Left ventricle myocardium inferior (tissue), 1 donor: ENCODE measurements at places on chromosomes 13 and 19. TPM values are rescaled to one million over a fixed set of nuclear protein-coding genes. Genes with fewer than 3 reads are reported as not detected.
A peak's percentile ranks its signal among the peaks of the same experiment; 100 is the strongest.

DNA sequence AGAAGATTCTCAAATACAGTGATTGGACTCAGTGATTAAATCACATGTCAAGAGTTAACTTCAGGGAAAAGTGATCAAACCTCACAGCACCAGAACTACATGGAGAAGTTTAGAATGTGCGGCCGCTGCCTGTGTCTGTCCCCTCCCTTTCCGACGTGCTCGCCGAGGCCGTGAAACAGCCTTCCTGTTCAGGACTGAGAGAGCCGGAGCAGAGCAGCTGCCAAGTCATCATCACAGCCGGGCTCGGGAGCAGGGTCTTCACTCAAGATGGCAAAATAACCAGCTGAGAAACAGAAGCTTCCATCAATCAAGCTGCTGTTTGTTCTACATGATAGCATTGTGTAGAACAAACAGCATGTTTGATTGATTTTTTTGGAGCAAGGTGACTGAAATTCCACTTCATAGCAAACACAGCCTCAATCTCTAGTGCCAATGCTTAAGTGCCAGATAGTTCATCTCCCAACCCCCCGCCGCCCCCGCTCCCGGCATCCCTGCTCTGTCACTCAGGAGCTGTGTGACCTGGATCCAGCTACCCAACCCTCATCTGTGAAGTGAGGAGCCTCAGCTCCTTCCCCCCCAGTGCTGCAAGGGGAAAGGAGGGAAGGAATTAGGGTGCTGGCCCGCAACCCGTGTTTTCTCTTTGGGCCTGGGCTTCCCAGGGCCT is 70.6 kb downstream of the HSPH1 start:
- no peaks in the 10 kb centered on the region for H3K36me3 ChIP-seq
- DNase-seq, result no peak
- H3K4me3 ChIP-seq, result no peak overlapping the region

GRCh38 chr13:25143706-25144105 is 28.4 kb downstream of the AMER2 start:
- H3K27me3 ChIP-seq, result peaks cover 48% of the 10 kb centered on the region
- H3K36me3 ChIP-seq, result no peaks in the 10 kb centered on the region
- no peak overlapping the region for H3K4me3 ChIP-seq
- H3K4me1 ChIP-seq, result no peaks in the 10 kb centered on the region
- no peak for DNase-seq
- H3K27ac ChIP-seq, result no peak overlapping the region

DNA sequence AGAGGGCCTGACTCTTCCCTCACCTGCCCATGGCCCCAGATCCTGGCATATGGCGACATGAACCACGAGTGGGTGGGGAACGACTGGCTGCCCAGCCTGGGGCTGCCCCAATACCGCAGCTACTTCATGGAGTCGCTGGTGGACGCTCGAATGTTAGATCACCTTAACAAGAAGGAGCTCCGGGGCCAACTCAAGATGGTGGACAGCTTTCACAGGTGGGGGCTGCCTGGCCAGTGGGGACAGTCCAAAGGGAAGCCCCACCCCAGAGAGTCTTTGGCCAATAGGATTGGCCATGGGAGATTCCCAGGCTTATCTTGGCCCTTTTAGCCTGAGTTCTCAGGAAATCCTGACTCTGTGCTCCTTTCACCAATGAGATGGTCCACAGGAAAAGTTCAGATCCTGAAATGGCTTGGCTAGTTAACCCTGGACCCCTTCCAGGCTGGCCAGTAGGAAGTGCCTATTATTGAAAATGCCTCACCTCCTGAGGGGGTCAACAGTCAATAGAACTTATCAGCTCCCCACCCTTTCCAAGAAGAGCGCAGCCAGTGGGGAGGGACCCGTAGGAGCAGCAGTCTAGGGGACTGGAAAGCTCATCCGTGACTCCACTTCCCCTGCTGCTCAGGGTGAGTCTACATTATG is 7.0 kb downstream of the HRC start:
- H3K4me1 ChIP-seq, result peaks cover 73% of the 10 kb centered on the region
- DNase-seq, result no peak
- H3K27me3 ChIP-seq, result no peaks in the 10 kb centered on the region
- no peaks in the 10 kb centered on the region for H3K36me3 ChIP-seq

- no peak for DNase-seq
- H3K27me3 ChIP-seq, result no peaks in the 10 kb centered on the region
- H3K4me1 ChIP-seq, result no peaks in the 10 kb centered on the region
- H3K4me3 ChIP-seq, result no peak overlapping the region
- no peak overlapping the region for H3K27ac ChIP-seq
Observed at GRCh38 chr13:22262001-22262885, 591.4 kb downstream of the FGF9 start.

DNA sequence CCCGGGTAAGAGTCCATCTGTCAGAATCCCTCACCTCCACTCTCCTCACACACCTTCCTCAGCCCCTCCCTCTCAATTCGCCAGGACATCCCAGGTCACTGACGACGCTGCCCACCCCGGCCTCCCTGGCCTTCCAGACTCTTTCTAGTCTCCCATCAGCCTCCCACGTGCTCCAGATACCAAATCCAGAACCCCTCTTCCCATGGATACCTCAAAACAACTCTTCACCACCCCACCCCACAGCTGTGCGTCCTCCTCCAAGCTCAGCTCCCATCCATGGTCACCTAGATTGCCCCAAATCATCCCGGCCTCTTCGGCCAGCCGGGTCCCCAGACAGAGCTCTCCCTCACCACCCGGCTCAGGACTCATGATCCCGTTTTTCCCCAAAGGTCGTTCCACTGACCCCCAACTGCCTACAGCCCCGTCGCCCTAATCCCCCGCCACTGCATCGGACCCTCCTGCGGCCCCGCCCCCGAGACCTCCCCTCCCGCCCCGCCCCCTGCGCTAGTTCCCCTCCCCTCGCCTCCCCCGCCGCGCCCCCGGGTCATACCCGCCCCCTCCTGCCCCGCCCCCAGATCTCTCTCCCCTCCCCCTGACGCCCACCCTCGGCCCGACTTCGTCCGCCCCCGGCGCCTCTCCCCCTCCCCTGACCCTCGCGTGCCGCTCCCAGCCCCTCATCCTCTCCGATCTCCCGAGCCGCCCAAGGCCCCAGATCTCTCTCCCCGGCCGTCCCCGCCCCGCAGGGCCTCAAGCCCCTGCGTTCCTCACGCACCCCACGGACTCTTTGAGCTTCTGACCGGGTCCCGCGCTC is 546 bp downstream of the UBXN6 start:
- peak overlapping the region; percentile 93 for H3K27ac ChIP-seq
- peak; percentile 51 for DNase-seq
- H3K4me1 ChIP-seq, result peaks cover 43% of the 10 kb centered on the region

DNA sequence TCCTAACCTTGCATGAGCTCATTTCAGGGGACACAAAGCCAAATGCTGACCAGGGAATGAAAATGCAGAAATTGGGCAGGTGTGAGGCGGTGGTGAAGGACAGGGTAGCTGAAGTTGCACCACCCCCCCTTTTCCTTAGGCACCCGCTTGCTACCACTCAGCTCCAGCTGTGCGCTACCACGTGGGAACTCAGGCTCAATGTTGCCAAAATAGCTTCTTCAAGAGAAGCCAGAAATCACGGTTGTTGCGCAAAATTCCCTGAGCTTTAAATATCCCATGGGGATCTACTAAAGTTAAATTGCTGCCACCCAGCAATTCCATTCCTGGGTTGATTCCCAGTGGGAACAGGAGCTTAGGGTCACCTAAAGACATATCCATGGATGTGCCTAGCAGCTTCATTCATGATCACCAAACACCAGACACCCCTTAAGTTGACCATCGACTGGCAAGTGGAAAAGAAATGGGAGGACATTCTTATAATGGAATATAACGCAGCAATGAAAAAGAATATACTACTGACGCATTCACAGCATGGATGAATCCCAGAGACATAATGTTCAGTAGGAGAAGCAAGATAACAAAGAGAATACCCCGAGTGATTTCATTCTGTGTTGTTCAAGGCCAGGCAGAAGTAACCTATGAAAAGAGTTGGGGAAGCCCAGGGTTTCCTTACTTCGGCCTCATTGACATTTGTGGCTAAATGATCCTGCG is 12.8 kb upstream of the ADGRL1 start:
- H3K36me3 ChIP-seq, result no peaks in the 10 kb centered on the region
- peaks cover 6% of the 10 kb centered on the region for H3K4me1 ChIP-seq
- no peak overlapping the region for H3K27ac ChIP-seq

DNA sequence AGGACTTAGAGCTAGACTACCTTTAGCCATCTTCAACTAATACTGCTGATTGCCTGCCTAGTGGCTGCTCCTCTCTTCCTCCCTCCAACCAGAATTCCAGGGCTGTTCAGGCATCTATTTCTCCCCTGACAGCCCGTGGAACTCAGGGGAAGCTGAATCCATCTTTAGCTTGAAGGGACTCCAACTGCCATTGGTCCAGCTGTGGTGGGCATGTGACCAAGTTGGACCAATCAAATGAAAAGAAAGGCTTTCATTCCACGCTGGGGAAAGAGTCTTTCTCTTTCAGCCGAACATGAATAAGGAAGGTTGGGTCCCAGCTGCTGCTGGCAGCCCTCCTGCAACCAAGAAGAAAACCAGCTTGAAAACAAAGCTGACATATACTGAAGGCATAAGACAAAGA is 168.5 kb upstream of the OBI1 start:
- H3K4me3 ChIP-seq, result no peak overlapping the region
- H3K4me1 ChIP-seq, result no peaks in the 10 kb centered on the region
- DNase-seq, result no peak

DNA sequence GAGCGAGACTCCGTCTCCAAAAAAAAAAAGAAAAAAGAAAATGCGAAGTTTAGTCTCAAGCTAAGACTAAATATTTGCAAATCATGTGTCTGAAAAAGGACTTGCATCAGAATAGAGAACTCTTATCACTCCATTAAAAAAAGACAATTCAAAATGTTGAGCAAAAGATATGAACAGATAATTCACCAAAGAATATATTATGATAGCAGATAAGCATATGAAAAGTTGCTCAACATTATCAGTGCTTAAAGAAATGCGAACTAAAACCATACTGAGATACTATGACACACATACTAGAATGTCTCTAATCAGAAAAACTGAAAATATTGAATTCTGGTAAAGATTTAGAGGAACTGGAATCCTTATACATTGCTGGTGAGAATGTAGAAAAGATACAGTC is 38.7 kb upstream of the SACS start:
- DNase-seq, result no peak
- no peaks in the 10 kb centered on the region for H3K36me3 ChIP-seq
- H3K4me1 ChIP-seq, result peaks cover 5% of the 10 kb centered on the region
- no peaks in the 10 kb centered on the region for H3K27me3 ChIP-seq

GRCh38 chr19:33504058-33504444 is 17.5 kb downstream of the PEPD start:
- no peak overlapping the region for H3K4me3 ChIP-seq
- H3K4me1 ChIP-seq, result peaks cover 25% of the 10 kb centered on the region
- H3K27ac ChIP-seq, result no peak overlapping the region
- peaks cover 17% of the 10 kb centered on the region for H3K36me3 ChIP-seq
- no peak for DNase-seq
- no peaks in the 10 kb centered on the region for H3K27me3 ChIP-seq

DNA sequence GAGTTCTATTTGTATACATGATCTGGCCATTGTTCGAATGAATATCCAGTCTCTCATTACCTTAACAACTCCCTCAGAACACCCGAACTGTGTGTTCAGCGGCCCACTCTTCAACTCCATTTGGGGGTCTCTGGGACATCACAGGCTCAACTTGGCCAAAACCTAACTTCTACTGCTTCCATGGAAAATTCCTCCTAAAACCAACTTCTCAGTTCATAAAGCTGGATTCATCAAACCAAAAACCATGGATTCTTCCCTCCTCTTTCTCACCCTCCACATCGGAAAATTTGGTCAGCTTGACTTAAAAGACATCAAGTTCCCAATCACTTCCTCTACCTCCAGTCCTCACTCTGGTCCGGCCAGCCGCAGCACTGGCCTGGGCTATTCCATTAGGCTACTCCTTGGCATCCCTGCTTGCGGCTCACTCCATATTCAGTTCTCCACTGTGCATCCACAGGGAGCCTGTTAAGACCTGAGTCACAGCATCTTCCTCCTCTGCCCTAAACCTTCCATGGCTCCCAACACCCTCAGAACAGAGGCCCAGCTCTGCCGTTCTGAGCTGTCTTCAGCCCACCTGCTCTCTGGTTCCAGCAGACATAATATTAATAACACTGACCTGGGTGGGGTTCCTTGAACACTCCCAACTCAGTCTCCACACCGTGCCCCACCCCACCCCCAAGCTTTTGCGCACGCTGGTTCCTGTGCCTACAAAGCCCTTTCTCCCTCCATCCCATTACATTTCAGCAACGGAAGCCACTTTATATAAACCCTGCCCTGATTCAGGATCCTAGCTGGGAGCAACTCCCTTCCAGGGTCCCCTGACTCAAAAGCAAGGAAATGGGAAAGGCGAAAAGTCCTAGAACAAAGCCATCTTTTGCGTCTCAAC is 1.1 kb downstream of the ZNF792 start:
- peaks cover 32% of the 10 kb centered on the region for H3K4me1 ChIP-seq
- DNase-seq, result no peak
- peak overlapping the region; percentile 89 for H3K27ac ChIP-seq
- no peaks in the 10 kb centered on the region for H3K27me3 ChIP-seq
- peak overlapping the region; percentile 97 for H3K4me3 ChIP-seq

- no peak for DNase-seq
- no peaks in the 10 kb centered on the region for H3K27me3 ChIP-seq
- no peaks in the 10 kb centered on the region for H3K36me3 ChIP-seq
- no peaks in the 10 kb centered on the region for H3K4me1 ChIP-seq
- no peak overlapping the region for H3K4me3 ChIP-seq
- no peak overlapping the region for H3K27ac ChIP-seq
Observed at GRCh38 chr13:83007226-83007625, 875.0 kb downstream of the SLITRK1 start.

- H3K36me3 ChIP-seq, result no peaks in the 10 kb centered on the region
- H3K4me3 ChIP-seq, result no peak overlapping the region
- H3K4me1 ChIP-seq, result peaks cover 20% of the 10 kb centered on the region
- no peak for DNase-seq
Observed at GRCh38 chr13:33090755-33091414, 74.7 kb downstream of the KL start.

- H3K4me3 ChIP-seq, result no peak overlapping the region
- peaks cover 4% of the 10 kb centered on the region for H3K36me3 ChIP-seq
- H3K27me3 ChIP-seq, result no peaks in the 10 kb centered on the region
- H3K4me1 ChIP-seq, result peaks cover 20% of the 10 kb centered on the region
- DNase-seq, result no peak
- H3K27ac ChIP-seq, result no peak overlapping the region
Observed at GRCh38 chr13:48526286-48526685, 6.6 kb downstream of the RCBTB2 start.

- no peaks in the 10 kb centered on the region for H3K4me1 ChIP-seq
- no peak overlapping the region for H3K4me3 ChIP-seq
- DNase-seq, result no peak
- no peaks in the 10 kb centered on the region for H3K36me3 ChIP-seq
Observed at GRCh38 chr13:91792054-91792453, 393.6 kb downstream of the GPC5 start.

GRCh38 chr13:38301236-38301635 is 48.4 kb upstream of the UFM1 start:
- no peak overlapping the region for H3K27ac ChIP-seq
- no peaks in the 10 kb centered on the region for H3K27me3 ChIP-seq
- DNase-seq, result no peak
- no peaks in the 10 kb centered on the region for H3K4me1 ChIP-seq
- no peaks in the 10 kb centered on the region for H3K36me3 ChIP-seq
- no peak overlapping the region for H3K4me3 ChIP-seq

- DNase-seq, result no peak
- peaks cover 53% of the 10 kb centered on the region for H3K4me1 ChIP-seq
- no peak overlapping the region for H3K4me3 ChIP-seq
- peaks cover 13% of the 10 kb centered on the region for H3K27me3 ChIP-seq
- H3K27ac ChIP-seq, result no peak overlapping the region
Observed at GRCh38 chr19:45881082-45881908, 4.6 kb downstream of the IRF2BP1 start.

CACNG8 gene
- total RNA-seq, result 0.16 TPM

ZNF28 gene
- 7.1 TPM for total RNA-seq

ATP8A2 gene
- 0.27 TPM for total RNA-seq

TYROBP gene
- total RNA-seq, result 26.2 TPM
